ENCODE measurements at places on chromosomes 3 and 15.

GRCh38 chr15:29309139-29309538 is 39.5 kb upstream of the NSMCE3 start:
- DNase-seq: no peak

DNA sequence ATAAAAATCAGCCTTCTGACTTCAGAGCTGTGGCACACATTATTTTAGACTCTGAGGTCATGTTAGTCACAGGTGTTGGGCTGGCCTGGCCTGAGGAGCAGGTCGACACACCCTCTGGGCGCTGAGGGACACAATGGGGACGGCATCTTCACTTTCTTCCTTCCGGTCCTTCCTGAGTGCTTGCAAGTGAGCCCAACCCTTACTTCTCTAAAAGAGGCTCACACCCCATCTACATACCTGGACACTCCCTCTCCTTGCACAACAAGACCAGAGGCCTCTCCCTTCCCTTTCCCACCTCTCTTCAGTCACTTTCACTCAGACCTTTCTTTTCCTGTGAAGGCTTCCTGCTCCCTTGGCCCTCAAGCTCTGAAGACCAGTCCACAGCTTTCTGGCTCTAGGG is 85.4 kb downstream of the XXYLT1 start:
- DNase-seq: no peak

GRCh38 chr3:33441225-33441976 is 1.2 kb upstream of the UBP1 start:
- DNase-seq: no peak

DNA sequence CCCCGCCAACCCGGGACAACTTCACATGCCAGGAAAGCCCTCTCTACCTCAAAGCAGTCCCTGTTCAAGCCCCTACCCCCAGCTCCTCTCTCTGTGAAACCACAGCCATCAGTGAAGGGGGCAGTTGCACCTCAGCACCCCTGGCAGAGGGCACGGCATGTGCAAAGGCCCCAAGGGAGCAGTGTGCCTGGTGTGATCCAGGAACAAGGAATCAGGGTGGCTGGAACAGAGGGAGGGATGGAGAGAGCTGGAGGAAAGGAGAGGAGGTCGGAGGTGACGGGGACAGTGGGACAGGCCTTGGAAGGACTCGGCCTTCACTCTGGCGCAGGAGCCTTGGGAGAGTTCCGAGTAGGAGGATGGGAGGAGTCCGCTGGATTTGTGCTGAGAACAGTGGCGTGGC is 26.5 kb upstream of the IQSEC1 start:
- DNase-seq: no peak

- no peak for DNase-seq
Measured at GRCh38 chr3:184592371-184593219, 31.0 kb downstream of the EPHB3 start.

DNA sequence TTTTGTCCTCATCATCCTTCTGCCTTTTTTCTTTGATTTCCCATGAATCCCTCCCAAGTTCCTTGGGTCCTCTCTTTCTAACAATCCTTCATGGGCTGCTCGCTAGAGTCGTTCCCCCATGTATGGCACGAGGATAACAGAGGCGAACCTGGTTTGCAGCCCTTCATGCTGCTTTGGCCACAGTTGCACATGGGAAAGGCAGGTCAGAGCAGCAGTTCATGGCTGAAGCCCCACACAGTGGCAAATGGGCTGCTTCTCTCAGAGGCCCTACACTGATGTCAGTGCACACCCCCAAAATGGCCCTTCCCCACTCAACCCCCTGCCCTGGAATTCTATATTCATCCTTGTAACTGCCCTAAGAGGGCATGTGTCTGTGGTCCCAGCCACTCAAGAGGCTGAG is 335.4 kb upstream of the IGF1R start:
- no peak for DNase-seq

DNA sequence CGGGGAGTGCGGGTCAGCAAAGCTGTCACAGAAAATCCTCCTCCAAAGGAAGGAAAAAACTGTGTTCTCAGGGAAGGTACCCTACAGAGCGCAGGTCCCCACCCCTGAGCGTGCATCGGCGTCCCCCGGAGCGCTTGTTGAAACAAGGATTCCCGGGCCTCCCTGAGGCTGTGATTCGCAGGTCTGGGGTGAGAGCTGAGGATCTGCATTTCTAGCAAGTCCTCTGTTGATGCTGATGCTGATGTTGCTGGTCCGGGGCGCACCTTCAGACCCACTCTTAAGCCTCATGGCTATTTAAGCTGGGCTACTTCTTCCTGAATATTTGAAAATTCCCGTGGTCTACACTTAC is 226.2 kb upstream of the IGF1R start:
- DNase-seq: no peak

GRCh38 chr3:180358179-180358578 is 243.8 kb upstream of the TTC14 start:
- DNase-seq: no peak

- DNase-seq: no peak
Measured at GRCh38 chr3:161838021-161838420, 341.4 kb downstream of the OTOL1 start.

DNA sequence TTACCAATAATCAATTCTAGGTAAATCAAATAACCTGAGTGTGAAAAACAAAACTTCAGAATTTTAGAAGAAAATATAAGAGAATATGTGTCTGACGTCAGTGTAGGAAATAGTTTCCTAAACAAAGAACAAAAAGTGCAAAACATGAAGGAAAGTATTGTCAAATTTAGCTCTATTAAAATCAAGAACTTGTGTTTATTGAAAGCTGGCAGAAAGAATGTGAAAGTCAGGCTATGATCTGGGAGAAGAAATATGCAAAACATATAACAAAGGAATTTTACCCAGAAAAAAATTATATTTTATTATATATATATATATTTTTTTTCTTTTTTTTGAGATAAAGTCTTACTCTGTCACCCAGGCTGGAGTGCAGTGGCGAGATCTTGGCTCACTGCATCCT is 129.1 kb upstream of the ANKRD28 start:
- DNase-seq: no peak

GRCh38 chr3:25088284-25088683 is 339.8 kb upstream of the RARB start:
- DNase-seq: no peak

- peak; percentile 10 for DNase-seq
Measured at GRCh38 chr3:31188112-31188511, 293.7 kb upstream of the GADL1 start.

GRCh38 chr3:11558002-11558401 is 85.7 kb downstream of the VGLL4 start:
- DNase-seq: no peak

GRCh38 chr15:36778531-36778930 is 199.1 kb downstream of the CDIN1 start:
- DNase-seq: no peak

DNA sequence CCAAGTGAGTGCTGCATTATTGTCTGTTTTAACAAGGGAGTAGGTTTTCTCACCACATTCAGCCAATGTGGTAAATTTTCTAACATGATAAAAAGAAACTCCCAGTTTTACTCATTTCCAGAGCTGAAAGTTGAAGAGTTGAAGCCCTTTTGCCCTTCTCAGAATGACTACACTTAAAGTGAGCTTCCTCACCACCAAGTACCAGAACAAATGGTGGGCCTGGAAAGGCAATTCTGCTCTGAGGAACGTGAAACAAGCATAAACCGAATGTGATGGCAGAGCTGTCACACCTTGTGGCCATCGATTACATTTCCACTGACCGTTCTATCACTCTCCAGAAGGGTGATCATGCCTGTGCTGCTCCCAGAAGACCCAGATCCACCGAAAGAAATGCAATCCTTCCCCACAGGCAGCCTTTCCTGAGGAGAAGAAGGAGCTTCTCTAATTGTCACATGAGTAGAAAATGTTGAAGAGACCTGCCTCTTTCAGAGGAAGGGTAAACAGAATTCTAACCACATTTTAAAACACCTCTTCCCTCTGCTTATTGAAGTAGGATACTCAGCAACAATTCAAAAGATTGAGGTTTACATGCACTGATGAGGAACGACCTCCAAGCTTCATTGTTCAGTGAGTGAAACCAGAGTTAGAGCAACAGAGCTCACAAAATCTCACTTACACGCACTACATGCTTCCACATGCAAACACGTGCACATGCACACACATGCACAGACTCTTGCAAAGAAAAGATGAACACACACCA is 21.4 kb upstream of the CCR9 start:
- DNase-seq: no peak

GRCh38 chr3:188788621-188789081 is 383.1 kb upstream of the TPRG1 start:
- DNase-seq: peak; percentile 2

- no peak for DNase-seq
Measured at GRCh38 chr3:24565053-24565452, 70.4 kb upstream of the THRB start.

DNA sequence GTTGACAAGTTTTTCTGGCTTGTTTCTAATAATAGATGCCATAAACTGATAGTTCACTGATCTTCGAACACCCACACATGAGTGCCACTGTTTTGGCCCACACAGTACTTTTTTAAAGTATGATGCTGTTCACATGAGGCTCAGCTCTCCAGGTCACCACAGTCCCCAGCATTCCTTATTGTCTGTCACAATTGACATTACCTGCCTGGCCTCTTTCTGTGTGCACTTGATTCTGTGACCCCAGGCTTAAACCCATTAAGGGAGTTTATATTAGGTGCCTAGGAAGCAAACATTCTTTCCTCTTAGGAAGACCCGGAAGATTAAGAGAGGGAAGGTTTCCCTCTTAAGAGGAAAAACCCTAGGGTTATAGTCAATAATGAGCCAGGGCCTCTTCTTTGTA is 24.2 kb upstream of the LRRFIP2 start:
- DNase-seq: no peak

- DNase-seq: no peak
Measured at GRCh38 chr3:62803276-62803675, 71.9 kb downstream of the CADPS start.

DNA sequence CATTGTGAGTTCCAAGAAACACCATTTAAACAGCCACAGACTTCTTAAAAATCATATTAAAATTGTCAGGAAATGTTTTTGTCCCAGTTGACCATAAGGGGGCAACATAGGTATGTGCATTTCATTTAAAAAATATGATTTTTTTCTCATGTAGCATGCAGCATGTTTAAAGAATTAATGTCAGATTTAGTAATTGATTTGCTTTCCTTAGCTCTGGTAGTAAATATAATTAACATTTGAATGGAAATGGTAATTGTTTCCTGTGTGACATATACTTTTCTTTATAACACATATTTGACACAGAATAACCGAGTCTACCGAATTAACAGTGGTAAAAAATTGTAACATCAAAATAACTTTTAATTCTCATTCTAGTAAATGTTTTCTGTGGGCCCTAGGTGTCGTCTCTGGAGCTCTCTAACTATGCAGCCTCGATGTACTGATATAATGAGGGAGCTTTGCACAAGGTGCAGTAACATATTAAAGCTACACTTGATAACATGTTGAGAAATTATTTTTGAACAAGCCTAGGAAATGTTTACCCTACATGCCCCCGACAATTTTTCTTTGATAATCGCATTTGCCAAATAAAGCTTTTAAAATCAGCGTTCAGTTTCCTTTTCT is 34.9 kb downstream of the NXPE3 start:
- DNase-seq: no peak

DNA sequence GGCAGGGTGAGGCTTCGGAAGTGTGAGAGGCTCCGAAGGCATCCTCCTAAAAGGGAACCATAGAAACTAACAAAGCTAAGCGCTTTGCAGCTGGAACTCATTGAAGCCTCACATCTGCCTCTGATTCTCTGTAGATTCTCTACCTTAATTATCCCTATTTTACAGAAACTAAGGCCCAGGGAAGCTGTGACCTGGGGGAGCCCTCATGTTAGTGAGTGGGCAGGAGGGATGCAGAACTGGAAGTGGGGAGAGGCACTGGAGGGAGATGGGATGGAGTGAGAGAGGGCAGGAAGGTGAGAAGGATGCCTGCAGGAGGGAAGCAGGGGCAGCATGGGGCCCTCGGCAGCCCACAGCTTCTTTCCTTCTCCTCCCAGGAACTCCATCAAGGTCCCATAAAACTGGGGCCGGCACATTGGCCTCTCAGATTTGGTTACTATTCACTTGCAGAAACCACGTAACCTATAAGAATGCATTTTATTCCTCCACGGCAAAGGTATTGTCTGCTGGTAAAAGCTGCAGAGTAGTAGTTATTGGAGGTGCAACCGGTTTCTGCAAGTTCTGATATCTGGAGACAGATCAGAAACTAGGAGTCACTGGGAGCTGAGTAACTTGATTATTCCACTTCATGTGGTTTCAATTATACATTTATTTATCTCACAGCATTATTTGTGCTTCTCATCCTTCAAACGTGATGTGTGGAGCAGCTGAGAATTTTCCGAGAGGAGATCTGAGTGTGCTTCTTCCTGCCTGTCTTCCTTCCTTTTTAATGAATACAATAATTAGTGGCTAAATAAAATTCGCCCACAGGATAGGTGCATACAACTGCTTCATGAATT is 24.0 kb upstream of the CHCHD6 start:
- DNase-seq: no peak

- no peak for DNase-seq
Measured at GRCh38 chr3:171845481-171846284, 2.5 kb downstream of the TMEM212 start.

- no peak for DNase-seq
Measured at GRCh38 chr3:112333381-112334317, 693 bp downstream of the CD200 start.

- no peak for DNase-seq
Measured at GRCh38 chr15:85412956-85413854, 32.8 kb downstream of the AKAP13 start.

GRCh38 chr3:4506559-4507023 is 13.4 kb downstream of the ITPR1 start:
- no peak for DNase-seq

DNA sequence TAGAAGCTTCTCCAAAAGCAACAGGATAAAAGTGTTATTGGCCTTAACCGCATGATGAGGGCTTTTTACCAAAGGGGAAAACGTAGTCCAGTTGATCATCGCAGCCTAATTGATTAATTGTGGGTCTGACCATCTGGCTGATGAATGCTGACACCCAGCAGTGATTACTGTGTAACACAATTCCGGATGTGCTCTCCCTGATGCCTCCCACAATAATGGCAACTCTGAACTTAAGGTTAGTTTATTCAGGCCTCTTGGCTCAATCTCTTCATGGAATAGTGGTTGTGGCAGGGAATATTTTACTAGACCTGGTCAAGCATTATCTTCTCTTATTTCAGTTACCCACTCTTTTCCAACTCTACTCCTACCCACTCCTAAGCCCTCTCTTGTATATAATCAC is 332.9 kb downstream of the TIGIT start:
- DNase-seq: no peak

DNA sequence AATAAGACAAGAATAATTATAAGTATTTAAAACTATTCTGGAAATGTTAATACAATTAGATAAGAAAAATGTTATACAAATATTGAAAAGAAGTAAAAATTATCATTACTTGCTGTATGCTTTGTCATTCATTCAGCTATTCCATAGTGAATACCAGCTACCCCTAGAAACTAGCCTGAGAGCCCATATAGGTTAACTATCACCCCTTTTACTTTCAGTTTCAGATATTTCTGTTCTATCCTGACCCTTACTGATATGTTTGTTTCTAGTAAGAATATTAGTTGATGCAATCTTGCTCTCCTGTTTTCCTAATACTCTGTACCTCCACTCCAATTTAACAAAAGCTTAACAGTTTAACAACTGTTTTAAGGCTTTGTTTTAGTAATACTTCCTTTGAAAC is 31.6 kb downstream of the FAM227B start:
- no peak for DNase-seq

Measured in amygdala (tissue), 56 donors.